ENCODE measurements at places on chromosomes 2 and 18.

DNA sequence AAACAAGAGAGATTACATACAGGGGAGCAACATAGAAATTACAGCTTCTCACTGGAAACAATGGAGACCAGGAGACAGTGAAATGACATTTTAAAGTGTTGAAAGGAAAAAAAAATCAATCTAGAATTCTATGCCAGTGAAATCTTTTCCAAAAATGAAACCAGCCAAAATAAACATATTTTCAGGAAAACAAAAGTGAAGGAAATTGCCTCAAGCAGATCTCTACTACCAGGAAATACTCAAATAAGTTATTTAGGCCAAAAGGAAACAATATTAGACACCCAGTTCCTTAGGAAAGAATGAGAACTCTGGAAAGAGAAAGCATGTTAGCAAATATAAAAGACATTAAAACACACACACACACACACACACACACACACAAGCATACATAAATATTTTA, 339.9 kb upstream of the NCKAP5 start:
- H3K36me3 ChIP-seq, result no peaks in the 10 kb centered on the region
- no peaks in the 10 kb centered on the region for H3K27me3 ChIP-seq
- no peak for DNase-seq
- no peak overlapping the region for H3K27ac ChIP-seq
- no peak overlapping the region for H3K4me3 ChIP-seq

GRCh38 chr18:74869904-74870863, 272.5 kb downstream of the ZNF407 start:
- H3K27me3 ChIP-seq, result no peaks in the 10 kb centered on the region
- H3K4me1 ChIP-seq, result no peaks in the 10 kb centered on the region
- no peak overlapping the region for H3K4me3 ChIP-seq
- DNase-seq, result no peak
- no peaks in the 10 kb centered on the region for H3K36me3 ChIP-seq
- no peak overlapping the region for H3K27ac ChIP-seq

DNA sequence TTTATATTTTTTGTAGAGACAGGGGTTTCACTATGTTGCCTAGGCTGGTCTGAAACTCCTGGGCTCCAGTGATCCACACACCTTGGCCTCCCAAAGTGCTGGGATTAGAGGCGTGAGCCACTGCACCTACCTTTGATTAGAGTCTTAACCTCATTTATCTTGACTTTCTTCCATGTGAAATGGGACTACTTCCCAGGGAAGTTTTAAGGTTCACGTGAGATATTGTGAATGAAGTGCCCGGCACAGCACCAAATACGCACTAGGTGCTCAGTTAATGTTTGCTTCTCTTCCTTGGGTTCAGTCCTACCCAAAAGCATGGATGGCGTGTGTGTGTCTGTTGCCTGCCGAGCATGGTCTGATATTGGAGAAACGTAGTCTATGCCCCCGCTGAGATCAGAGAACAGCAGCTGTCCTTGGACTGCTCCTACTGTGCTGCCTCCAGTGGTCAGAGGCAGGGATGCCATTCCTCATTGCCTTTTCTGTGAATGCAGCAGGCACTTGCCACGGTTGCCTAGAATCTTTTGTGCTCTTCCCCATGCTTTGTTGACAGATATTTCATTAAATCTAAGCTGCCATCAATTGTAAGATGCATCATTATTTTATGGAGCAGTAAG, 12.3 kb upstream of the TFCP2L1 start:
- no peaks in the 10 kb centered on the region for H3K27me3 ChIP-seq
- DNase-seq, result no peak
- no peaks in the 10 kb centered on the region for H3K4me1 ChIP-seq
- no peak overlapping the region for H3K4me3 ChIP-seq

GRCh38 chr18:8381821-8382459, 227.3 kb upstream of the RAB12 start:
- H3K27ac ChIP-seq, result no peak overlapping the region
- no peak for DNase-seq
- no peaks in the 10 kb centered on the region for H3K36me3 ChIP-seq

- H3K4me3 ChIP-seq, result no peak overlapping the region
- no peak for DNase-seq
- no peaks in the 10 kb centered on the region for H3K36me3 ChIP-seq
- no peak overlapping the region for H3K27ac ChIP-seq
Observed at GRCh38 chr18:42113529-42114191, 158.6 kb downstream of the PIK3C3 start.

- H3K27ac ChIP-seq, result no peak overlapping the region
- no peak overlapping the region for H3K4me3 ChIP-seq
- DNase-seq, result no peak
- H3K27me3 ChIP-seq, result no peaks in the 10 kb centered on the region
- H3K36me3 ChIP-seq, result no peaks in the 10 kb centered on the region
- H3K4me1 ChIP-seq, result no peaks in the 10 kb centered on the region
Observed at GRCh38 chr2:71926089-71926447, 221.6 kb downstream of the CYP26B1 start.

DNA sequence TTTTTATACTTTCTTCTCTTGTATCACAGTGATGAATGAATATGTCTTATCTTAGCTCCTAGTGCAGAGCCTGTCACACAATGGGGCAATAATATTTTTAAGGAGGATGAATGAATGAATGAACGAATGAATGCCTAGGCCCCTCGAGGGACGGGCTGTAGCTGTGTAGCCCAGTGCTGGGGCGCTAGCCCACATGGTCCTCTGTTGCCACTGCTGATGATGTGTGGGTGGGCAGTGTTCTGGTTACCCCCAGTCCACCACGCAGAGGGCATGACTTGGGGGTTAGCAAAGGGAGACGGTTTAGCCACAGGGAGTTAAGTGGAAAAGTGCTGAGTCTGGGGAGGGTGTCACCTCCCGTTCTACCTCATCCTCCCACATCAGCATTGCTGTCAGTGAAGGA, 134.2 kb downstream of the SMAD7 start:
- H3K27me3 ChIP-seq, result no peaks in the 10 kb centered on the region
- H3K4me3 ChIP-seq, result no peak overlapping the region
- peaks cover 21% of the 10 kb centered on the region for H3K4me1 ChIP-seq
- H3K36me3 ChIP-seq, result no peaks in the 10 kb centered on the region
- DNase-seq, result no peak

DNA sequence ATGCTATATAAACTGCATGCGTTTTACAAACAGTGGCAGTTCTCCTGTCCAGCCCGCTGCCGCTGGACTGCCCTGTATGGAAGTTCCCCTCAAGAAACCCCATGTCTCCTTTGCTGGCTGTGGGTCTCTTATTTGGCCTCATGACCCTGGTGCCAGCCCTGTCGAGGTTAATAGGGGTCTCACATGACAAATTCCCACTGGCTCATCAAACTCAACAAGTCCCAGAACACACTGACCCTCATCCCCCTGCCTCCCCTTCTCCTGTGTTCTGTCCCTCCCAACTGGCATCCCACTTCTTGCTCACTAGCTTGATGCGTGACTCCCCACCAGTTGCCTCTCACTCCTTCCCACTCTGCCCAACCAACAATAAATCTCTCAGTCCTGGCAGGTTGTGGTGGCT, 137.6 kb upstream of the HS6ST1 start:
- no peak overlapping the region for H3K4me3 ChIP-seq
- H3K36me3 ChIP-seq, result no peaks in the 10 kb centered on the region
- DNase-seq, result no peak
- H3K4me1 ChIP-seq, result no peaks in the 10 kb centered on the region
- H3K27me3 ChIP-seq, result peaks cover 4% of the 10 kb centered on the region

- H3K4me1 ChIP-seq, result no peaks in the 10 kb centered on the region
- no peak overlapping the region for H3K4me3 ChIP-seq
- H3K27ac ChIP-seq, result no peak overlapping the region
- no peak for DNase-seq
Observed at GRCh38 chr2:6977113-6977741, 60.0 kb downstream of the RNF144A start.

DNA sequence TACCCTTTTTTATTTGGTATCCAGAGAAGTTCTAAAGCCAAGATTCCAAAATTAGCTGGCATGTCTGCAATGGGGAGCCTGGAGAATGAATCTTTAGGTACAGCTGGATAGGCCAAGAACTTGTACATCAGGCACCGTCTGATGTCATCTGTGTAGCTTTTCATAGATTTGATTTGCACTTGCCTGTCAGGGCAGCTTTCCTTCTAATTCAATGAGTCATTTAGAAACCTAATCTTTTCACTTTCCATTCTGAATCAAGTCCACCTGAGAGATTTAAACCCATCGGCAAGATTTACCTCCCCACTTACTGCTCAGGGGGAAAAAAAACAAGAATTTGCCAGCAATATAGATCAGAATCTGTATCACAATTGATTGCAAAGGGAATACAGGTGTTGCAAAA, 60.9 kb upstream of the ACAA2 start:
- no peak overlapping the region for H3K4me3 ChIP-seq
- H3K36me3 ChIP-seq, result no peaks in the 10 kb centered on the region
- no peak for DNase-seq
- no peaks in the 10 kb centered on the region for H3K4me1 ChIP-seq

DNA sequence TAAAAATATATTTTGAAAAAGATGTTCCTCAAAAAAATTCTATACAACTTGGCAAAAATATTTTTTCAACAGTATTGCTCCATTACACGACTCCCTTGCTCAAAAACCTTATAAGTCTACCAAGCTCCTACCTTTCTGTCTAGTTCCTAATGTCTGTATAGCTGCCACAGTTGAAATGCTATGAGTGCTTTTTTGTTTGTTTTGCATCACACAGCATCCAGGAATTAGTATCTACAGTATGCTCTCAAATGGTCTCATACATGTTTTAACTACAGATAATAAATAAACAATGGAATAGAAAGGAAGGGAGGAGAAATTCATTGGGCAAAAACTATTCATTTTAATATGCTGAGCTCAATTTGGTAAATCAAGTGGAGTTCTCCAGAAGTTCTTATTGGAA, 17.3 kb downstream of the ACADL start:
- H3K36me3 ChIP-seq, result no peaks in the 10 kb centered on the region
- H3K27ac ChIP-seq, result no peak overlapping the region
- H3K4me3 ChIP-seq, result no peak overlapping the region
- no peaks in the 10 kb centered on the region for H3K4me1 ChIP-seq
- DNase-seq, result no peak

- H3K4me3 ChIP-seq, result no peak overlapping the region
- no peak for DNase-seq
- H3K36me3 ChIP-seq, result no peaks in the 10 kb centered on the region
- H3K27me3 ChIP-seq, result no peaks in the 10 kb centered on the region
Observed at GRCh38 chr2:157182834-157183396, 74.6 kb upstream of the GALNT5 start.

GRCh38 chr2:240142256-240142775, 1.9 kb upstream of the OTOS start:
- no peak overlapping the region for H3K27ac ChIP-seq
- H3K27me3 ChIP-seq, result no peaks in the 10 kb centered on the region
- H3K36me3 ChIP-seq, result no peaks in the 10 kb centered on the region
- peaks cover 3% of the 10 kb centered on the region for H3K4me1 ChIP-seq
- H3K4me3 ChIP-seq, result no peak overlapping the region
- DNase-seq, result no peak

GRCh38 chr2:108271691-108272253, 16.9 kb upstream of the SULT1C2 start:
- H3K4me3 ChIP-seq, result no peak overlapping the region
- DNase-seq, result no peak
- no peaks in the 10 kb centered on the region for H3K36me3 ChIP-seq
- H3K4me1 ChIP-seq, result no peaks in the 10 kb centered on the region
- H3K27ac ChIP-seq, result no peak overlapping the region
- no peaks in the 10 kb centered on the region for H3K27me3 ChIP-seq

DNA sequence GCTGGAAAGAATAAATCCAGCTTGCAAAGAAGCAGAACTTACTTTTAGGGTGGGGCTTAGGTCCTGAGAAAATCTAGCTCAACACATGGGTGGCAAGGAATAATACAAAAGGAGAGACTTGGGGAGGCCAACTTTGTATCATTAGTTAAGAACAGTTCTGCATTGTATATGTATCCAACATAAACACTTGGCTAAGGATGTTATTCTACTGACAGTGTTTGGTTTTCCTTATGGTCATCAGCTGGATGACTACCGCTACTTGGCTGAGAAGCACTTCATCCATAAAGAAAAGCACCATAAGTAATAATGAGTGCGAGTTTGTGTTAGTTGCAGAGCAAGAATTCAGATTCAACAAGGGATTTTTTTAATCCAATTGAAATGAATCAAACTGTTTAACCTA, 614.9 kb downstream of the ARHGAP15 start:
- no peaks in the 10 kb centered on the region for H3K27me3 ChIP-seq
- DNase-seq, result no peak
- H3K27ac ChIP-seq, result no peak overlapping the region
- peaks cover 10% of the 10 kb centered on the region for H3K36me3 ChIP-seq
- H3K4me3 ChIP-seq, result no peak overlapping the region

GRCh38 chr2:150716186-150716585, 228.7 kb upstream of the RND3 start:
- H3K27ac ChIP-seq, result no peak overlapping the region
- no peak for DNase-seq
- no peaks in the 10 kb centered on the region for H3K27me3 ChIP-seq
- H3K36me3 ChIP-seq, result no peaks in the 10 kb centered on the region

- H3K4me3 ChIP-seq, result no peak overlapping the region
- DNase-seq, result no peak
- no peaks in the 10 kb centered on the region for H3K36me3 ChIP-seq
Observed at GRCh38 chr18:68298330-68298729, 416.6 kb downstream of the TMX3 start.

DNA sequence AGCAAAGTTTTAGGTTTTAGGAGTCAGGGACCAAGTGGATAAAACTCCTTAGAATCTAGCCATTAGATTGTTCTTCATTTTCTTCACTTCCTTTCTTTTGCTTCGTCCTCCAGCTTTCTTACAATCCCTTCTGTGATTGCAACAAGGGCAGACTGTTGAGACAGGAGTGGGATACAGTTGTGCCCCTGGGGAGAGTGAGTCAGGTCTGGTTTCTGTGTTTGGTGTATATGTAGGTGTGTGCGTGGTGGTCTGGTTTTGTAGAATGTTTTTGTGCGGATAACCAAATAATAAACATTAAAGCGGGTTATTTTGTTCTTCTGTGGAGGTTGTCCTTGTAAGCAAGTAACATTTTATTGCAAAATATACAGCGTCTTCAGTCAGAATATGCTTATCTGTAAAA, 7.3 kb downstream of the INSIG2 start:
- H3K27me3 ChIP-seq, result no peaks in the 10 kb centered on the region
- no peak overlapping the region for H3K4me3 ChIP-seq
- no peaks in the 10 kb centered on the region for H3K4me1 ChIP-seq
- no peak overlapping the region for H3K27ac ChIP-seq

DNA sequence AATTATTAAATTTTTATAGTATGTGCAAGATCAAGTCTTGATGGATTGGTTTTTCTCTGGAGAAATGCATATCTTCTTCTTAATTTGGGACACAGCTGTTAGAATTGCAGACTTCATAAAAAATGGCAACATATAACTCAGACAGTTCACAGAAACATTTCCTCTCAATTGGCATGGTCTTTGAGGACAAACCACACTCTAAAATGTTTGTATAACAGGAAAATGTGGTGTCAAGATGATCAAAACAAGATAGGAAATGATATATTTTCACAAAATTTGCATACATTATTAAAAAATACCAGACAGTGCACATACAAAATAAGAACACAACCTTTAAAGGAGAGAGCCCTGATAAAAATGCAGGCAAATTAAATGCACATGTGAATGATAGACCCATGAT, 63.9 kb downstream of the ICOS start:
- DNase-seq, result no peak
- H3K36me3 ChIP-seq, result no peaks in the 10 kb centered on the region
- no peak overlapping the region for H3K27ac ChIP-seq

GRCh38 chr2:151543876-151544275, 134.2 kb downstream of the RIF1 start:
- no peaks in the 10 kb centered on the region for H3K4me1 ChIP-seq
- DNase-seq, result no peak
- H3K4me3 ChIP-seq, result no peak overlapping the region
- H3K36me3 ChIP-seq, result no peaks in the 10 kb centered on the region
- H3K27me3 ChIP-seq, result no peaks in the 10 kb centered on the region

GRCh38 chr2:120974950-120975349, 239.3 kb downstream of the GLI2 start:
- no peak overlapping the region for H3K4me3 ChIP-seq
- DNase-seq, result no peak
- no peaks in the 10 kb centered on the region for H3K36me3 ChIP-seq
- H3K4me1 ChIP-seq, result no peaks in the 10 kb centered on the region
